ENCODE measurements at places on chromosomes 2 and 18. TPM values are rescaled to one million over a fixed set of nuclear protein-coding genes. Genes with fewer than 3 reads are reported as not detected.

GRCh38 chr2:25790074-25790790, 88.1 kb downstream of the ASXL2 start:
- no peaks in the 10 kb centered on the region for H3K4me1 ChIP-seq
- no peaks in the 10 kb centered on the region for H3K27me3 ChIP-seq
- no peak overlapping the region for H3K4me3 ChIP-seq
- H3K27ac ChIP-seq = no peak overlapping the region

DNA sequence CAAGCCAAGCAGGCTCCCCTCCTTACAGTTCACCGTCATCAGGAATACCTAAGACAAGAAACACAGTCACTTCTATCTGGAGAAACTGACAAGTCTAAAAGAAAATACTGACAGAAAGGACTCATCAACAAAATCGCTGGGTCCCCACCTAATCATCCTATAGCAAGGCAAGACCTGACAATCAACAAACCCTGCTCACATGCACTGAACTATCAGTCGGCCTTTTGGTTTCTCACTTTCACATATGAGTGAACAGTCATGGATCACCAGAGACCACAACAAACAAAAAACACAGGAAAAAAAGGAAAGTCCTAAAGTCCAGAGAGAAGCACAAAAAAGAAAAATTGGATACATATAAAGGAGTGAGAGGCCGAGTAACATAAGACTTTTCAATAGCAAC, 70.4 kb downstream of the SEMA4F start:
- no peaks in the 10 kb centered on the region for H3K36me3 ChIP-seq
- no peak for DNase-seq
- H3K4me1 ChIP-seq = no peaks in the 10 kb centered on the region
- H3K27me3 ChIP-seq = peaks cover 4% of the 10 kb centered on the region

- no peak for DNase-seq
- no peaks in the 10 kb centered on the region for H3K27me3 ChIP-seq
- H3K27ac ChIP-seq = no peak overlapping the region
- no peaks in the 10 kb centered on the region for H3K4me1 ChIP-seq
Measured at GRCh38 chr18:950882-951495, 46.3 kb downstream of the ADCYAP1 start.

- H3K27me3 ChIP-seq = no peaks in the 10 kb centered on the region
- H3K36me3 ChIP-seq = no peaks in the 10 kb centered on the region
- H3K4me1 ChIP-seq = peaks cover 44% of the 10 kb centered on the region
- H3K27ac ChIP-seq = no peak overlapping the region
- no peak overlapping the region for H3K4me3 ChIP-seq
Measured at GRCh38 chr2:10008809-10009176, 34.6 kb upstream of the KLF11 start.

DNA sequence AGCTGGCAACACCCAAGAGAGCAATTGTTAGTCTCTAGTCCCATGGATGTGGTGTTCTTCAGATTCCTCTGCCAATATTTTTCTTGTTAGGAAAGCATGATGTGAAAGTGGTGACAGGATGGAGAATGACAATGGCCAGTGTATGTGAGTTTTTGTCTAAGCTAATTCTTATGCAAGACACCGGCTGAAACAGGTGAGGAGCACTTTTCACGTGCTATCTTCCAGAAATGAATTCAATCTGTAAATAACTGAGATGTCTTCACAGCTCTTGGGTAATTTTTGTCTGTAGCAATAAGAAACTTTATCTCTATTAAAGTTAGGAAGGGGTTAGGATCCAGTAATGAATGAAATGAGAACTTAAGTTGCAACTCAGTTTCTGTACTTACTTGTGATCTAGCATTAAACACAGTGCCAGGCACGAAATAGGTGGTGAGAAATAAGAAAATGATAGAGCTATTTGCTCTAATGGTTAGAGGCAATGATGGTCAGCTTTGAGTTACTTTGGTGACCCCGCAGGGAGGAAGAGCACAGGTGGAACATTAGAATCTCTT, 676 bp upstream of the AGPS start:
- peaks cover 38% of the 10 kb centered on the region for H3K4me1 ChIP-seq
- peak overlapping the region; percentile 79 for H3K27ac ChIP-seq
- H3K27me3 ChIP-seq = no peaks in the 10 kb centered on the region
- H3K4me3 ChIP-seq = peak overlapping the region; percentile 81

DNA sequence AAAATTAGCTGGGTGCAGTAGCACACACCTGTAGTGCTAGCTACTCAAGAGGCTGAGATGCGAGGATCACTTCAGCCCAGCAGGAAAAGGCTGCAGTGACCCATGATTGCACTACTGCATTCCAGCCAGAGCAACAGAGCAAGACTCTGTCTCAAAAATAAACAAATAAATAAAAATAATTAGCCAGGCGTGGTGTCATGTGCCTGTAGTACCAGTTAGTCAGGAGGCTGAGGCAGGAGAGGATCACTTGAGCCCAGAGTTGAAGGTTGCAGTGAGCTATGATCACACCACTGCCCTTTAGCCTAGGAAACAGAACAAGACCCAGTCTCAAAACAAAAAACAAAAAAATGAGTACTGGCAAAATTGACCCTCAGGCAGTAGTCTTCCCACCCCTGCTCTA, 61.9 kb upstream of the PPP1CB start:
- DNase-seq = no peak
- H3K27ac ChIP-seq = no peak overlapping the region

Gene SP140L
- total RNA-seq = 4.9 TPM

Gene HSBP1L1
- 21.0 TPM for total RNA-seq

Gene CLEC4F
- not detected for total RNA-seq

GRCh38 chr2:217902379-217903141, 100.2 kb downstream of the TNS1 start:
- peak overlapping the region; percentile 98 for H3K27ac ChIP-seq
- H3K4me3 ChIP-seq = no peak overlapping the region
- peak; percentile 95 for DNase-seq
- H3K27me3 ChIP-seq = no peaks in the 10 kb centered on the region

GRCh38 chr2:183242937-183243336, 118.7 kb downstream of the NUP35 start:
- H3K27me3 ChIP-seq = no peaks in the 10 kb centered on the region
- no peaks in the 10 kb centered on the region for H3K36me3 ChIP-seq
- H3K27ac ChIP-seq = no peak overlapping the region
- no peak for DNase-seq
- H3K4me3 ChIP-seq = no peak overlapping the region
- no peaks in the 10 kb centered on the region for H3K4me1 ChIP-seq

GRCh38 chr2:16013359-16013911, 73.1 kb downstream of the MYCN start:
- H3K4me1 ChIP-seq = peaks cover 7% of the 10 kb centered on the region
- no peak overlapping the region for H3K27ac ChIP-seq
- H3K4me3 ChIP-seq = no peak overlapping the region
- peaks cover 49% of the 10 kb centered on the region for H3K27me3 ChIP-seq

GRCh38 chr2:216319771-216320170, 52.5 kb downstream of the MARCHF4 start:
- H3K4me3 ChIP-seq = no peak overlapping the region
- no peak overlapping the region for H3K27ac ChIP-seq
- H3K4me1 ChIP-seq = no peaks in the 10 kb centered on the region
- DNase-seq = no peak

DNA sequence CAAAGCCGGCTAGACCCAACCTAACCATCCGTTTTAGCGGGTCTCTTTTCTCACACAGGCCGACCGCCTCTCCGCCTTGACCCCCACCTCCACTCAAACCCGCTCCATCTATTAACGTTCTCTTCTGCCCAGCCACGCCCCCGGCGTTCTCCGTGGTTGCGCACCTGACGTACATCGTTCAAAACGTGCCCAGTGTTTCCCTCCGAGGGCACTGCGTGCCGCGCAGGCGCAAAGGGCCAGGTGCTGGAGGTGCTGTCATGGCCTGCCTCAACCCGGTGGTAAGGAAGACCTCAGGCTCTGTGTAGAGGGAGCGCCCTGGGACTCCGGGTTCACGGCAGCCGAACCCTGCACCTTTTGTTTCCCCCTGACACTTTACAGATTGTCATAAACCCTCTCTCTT, at the start of gene GTF2A1L:
Gene GTF2A1L (plus strand): TSS at position 239 of the 400 bp plus-strand sequence. CDS start 19 bp downstream, at position 258.
- no peaks in the 10 kb centered on the region for H3K36me3 ChIP-seq
- no peaks in the 10 kb centered on the region for H3K27me3 ChIP-seq
- no peak for DNase-seq
- H3K27ac ChIP-seq = no peak within 1 kb of the TSS
- peaks cover 10% of the 10 kb centered on the region for H3K4me1 ChIP-seq

Gene RMDN2
- 8.6 TPM for total RNA-seq

Gene PDE11A
- total RNA-seq = 16.8 TPM

GRCh38 chr2:130302164-130302886, 40.4 kb upstream of the IMP4 start:
- no peak overlapping the region for H3K27ac ChIP-seq
- no peaks in the 10 kb centered on the region for H3K4me1 ChIP-seq
- no peaks in the 10 kb centered on the region for H3K27me3 ChIP-seq
- H3K4me3 ChIP-seq = no peak overlapping the region
